ENCODE measurements at places on chromosomes 1 and 21.

GRCh38 chr1:194658090-194658439 is 1471.7 kb upstream of the B3GALT2 start:
- no peak for DNase-seq

GRCh38 chr21:28174006-28174405 is 818.7 kb downstream of the LTN1 start:
- no peak for DNase-seq

GRCh38 chr1:56576880-56577405 is 2.4 kb downstream of the PLPP3 start:
- DNase-seq = peak; percentile 42

GRCh38 chr1:244112636-244113035 is 61.6 kb downstream of the ZBTB18 start:
- peak; percentile 87 for DNase-seq

DNA sequence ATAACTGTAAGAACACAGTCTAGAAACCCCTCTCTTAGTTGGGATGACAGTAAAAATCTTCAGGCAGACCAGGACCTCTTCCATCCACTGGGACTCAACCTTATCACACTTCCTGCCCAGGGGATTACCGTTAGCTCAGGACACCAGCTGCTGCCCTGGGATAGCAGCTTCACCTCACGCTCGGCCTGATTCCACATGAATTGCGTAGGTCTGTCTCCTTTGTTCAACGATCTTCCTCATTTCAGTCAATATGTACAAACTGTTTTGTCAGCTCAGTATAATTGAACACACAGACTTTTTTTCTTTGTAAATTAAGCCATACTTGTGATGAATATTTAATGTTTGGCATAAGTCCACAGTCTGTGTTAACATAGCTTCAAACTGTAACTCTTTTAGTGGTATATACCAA is 290.4 kb downstream of the GRIK1 start:
- no peak for DNase-seq

DNA sequence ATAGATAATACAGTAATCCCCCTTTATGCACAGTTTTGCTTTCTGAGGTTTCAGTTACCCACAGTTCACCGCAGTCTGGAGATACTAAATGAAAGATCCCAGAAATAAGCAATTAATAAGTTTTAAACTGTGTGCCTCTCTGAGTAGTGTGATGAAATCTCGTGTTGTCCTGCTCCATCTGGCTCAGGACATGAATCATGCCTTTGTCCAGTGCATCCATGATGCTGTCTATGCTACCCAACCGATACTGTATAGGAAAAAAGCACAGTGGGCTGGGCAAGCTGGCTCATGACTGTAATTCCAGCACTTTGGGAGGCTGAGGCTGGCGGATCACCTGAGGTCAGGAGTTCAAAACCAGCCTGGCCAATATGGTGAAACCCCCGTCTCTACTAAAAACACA is 85.0 kb upstream of the SLC2A1 start:
- DNase-seq = no peak

- DNase-seq = no peak
Measured at GRCh38 chr1:191984856-191985255, 173.4 kb upstream of the RGS18 start.

DNA sequence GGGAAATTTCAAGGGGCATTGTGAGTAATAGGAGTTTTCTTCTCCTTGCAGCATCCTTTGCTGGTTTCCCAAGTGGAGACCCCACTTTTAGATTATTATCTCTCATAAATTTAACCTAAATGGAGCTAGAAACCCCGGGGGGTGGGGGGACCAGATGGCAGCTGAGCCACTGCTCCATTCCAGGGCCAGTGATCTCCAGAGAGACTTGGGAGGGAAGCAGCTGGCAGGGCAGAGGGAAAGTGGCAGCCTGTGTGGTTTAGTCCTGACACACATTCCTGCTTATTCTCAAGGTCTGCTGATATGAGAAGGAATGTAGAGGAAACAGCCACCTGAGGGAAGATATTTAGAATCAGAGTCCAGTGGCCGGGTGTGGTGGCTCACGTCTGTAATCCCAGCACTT is 16.3 kb downstream of the PCP4L1 start:
- no peak for DNase-seq

GRCh38 chr1:234139966-234140365 is 233.3 kb upstream of the COA6 start:
- peak; percentile 55 for DNase-seq

DNA sequence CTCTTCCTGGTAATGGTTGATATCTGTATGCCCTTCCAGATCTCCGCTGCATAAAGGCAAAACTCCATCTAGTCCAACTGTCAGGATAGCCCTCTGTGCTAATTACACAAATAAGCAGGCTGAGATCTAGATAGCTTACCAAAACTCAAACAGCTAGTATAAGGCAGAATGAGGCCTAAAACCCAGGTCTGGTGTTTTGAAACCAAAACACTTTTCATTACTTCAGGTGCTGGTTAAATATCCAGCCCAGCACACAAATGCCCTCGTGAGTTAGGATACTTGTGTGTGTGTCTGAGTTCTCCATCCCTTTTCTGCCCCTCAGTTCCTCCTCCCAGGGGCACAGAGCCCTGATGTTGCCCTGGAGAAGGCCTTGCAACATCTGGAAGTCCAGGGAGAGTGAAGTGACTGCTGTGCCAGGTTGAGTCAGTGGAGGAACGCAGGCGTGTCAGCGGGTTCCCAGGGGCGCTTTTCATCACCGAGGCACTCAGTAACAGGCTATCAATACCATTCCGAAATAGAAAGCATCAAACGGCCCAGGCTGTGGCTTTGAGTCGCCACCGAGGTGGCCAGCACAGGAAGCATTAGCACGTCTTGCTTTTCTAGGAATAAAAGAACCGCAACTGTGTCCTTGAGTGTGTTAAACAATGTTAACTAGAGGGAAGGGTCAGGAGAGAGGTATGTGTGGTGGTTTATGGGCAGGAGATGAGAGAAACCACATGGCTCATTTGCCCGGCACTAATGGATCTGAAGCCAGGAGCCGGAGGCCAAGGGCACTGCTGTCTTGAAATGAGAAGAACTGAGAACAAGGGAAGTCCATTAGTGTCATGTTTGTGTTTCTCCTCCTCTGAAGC is 90.7 kb upstream of the WLS start:
- DNase-seq = peak; percentile 73

DNA sequence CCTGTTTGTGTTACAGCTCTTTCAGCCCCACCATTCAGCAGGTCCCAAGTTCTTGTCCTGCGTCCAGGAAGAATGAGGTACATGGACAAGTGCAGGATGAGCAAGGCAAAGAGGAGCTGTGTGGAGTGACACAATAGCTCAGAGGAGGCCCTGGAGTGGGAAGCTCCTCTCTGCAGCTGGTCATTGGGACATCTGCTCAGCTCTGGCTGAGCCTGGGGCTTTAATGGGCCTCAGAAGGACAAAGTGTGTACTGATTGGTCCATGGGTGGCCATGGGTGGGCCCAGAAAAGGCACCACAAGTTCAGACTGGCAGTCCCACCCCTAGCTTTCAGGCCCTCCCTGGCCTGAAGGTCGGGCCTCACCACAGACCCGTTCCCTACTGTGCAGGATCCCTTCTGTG is 14.7 kb upstream of the HYI start:
- DNase-seq = no peak

- no peak for DNase-seq
Measured at GRCh38 chr1:89999208-89999607, 4.3 kb downstream of the ZNF326 start.

- no peak for DNase-seq
Measured at GRCh38 chr1:228404107-228404720, 2.4 kb downstream of the TRIM11 start.

DNA sequence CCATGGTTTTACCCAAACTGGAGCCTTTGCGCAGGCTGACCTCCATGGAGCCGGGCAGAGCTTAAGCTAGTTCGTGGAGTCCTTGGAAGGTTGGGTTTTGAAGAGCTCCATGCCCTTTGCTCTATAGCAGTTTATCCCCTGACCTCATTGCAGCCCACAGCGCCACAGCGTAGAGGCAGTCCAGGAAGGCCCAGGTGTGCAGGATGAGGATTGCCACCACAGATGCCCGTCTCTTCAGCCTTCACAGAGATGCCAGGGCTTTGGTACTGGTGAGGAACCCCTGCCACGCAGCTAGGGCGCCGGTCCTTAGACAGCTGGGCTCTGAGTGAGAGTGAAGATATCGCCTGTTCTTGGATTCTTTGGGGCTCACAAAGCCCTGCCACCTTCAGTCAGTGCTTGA is 138.6 kb downstream of the PEX14 start:
- no peak for DNase-seq

GRCh38 chr21:33951276-33952178 is 35.9 kb upstream of the ATP5PO start:
- peak; percentile 31 for DNase-seq

GRCh38 chr1:172002725-172003345 is 161.5 kb downstream of the DNM3 start:
- DNase-seq = peak; percentile 71

DNA sequence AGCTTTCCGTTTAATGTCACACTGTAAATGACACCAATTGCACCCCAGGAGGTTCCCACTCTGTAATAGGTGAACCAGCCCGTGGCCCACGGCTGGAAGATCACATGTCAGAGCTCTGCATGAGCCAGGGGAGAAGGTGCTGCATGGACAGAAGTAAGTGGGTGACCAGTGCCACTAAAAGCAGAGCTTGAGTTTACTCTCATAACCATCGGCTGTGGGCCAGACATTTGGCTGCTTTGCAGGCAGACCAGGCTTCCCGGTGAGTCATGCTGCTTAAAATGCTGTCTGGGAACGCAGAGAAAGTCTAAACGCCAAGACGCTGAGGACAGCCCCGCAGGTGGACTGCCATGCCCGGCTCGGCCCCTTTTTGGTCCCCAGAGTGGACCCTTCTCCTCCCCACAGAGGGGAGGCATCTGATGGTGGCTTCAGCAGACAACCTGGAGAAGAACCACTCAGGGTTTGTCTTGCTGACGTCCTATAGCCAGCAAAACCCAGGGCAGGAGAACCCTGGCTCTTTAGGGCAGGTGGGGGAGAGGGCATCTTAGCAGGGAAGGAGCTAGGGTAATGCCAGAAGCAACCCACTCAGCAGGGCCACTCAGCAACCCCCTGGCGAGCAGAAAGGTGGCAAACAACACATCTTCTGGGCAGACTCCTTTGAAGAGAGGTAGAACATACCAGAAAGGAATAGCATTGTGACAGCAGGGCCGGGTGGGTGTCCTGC is 7.3 kb downstream of the KIAA2013 start:
- peak; percentile 85 for DNase-seq

GRCh38 chr1:206752481-206752880 is 18.1 kb upstream of the IL19 start:
- DNase-seq = no peak

GRCh38 chr1:54099061-54099610 is 45.7 kb downstream of the TCEANC2 start:
- no peak for DNase-seq

- no peak for DNase-seq
Measured at GRCh38 chr1:11499601-11500331, 20.8 kb downstream of the DISP3 start.

DNA sequence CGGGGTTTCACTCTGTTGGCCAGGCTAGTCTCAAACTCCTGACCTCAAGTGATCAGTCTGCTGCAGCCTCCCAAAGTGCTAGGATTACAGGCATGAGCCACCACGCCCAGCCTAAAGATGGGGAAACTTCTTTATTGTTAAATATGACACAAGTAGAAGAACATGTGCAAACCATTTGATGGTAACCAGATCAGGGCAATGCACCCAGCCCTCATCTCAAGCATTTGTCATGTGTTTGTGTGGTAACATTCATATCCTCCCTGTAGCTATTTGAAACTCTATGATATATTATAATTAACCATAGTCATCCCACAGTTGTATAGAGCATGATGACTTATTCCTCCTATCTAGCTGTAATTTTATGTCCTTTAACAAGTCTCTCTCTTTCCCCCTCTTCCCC is 119.5 kb upstream of the TMPRSS2 start:
- DNase-seq = peak; percentile 89

DNA sequence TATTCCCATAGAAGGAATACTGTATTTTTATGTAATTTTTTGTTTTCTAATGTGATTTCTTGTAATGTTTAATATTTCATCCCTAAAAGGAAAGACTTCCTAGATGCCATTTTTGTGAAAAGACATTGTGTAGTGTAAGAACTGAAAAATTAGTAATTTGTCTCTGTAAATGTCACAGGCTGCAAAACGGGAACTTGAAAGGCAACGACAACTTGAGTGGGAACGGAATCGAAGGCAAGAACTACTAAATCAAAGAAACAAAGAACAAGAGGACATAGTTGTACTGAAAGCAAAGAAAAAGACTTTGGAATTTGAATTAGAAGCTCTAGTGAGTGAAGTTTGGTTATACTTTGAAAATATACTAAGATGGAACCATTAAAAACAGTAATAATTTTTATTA is 132.2 kb downstream of the ITSN1 start:
- no peak for DNase-seq

- peak; percentile 88 for DNase-seq
Measured at GRCh38 chr1:245751116-245751515, 596.3 kb downstream of the KIF26B start.

GRCh38 chr1:234705615-234706014 is 95.6 kb upstream of the IRF2BP2 start:
- DNase-seq = no peak

GRCh38 chr1:197272791-197273190 is 4.7 kb downstream of the CRB1 start:
- no peak for DNase-seq

DNA sequence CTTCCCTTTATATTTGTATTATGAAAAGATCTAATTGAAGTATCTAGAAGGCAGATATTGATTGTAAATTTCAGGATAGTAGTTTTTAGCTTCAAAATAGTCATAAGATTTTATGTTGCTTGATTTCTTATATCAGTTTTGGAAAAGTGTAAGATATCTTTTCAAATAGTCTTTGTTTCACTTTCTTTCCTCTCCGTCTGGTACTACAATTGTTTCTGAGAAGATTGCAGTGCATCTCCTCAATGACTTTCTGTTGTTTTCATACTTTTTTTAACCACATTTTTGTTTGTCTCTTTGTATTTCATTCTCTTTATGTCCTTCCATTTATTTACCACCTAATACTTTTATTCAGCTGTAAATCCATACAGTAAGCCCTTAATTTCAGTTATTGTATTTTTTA is 964.6 kb upstream of the B3GALT2 start:
- no peak for DNase-seq

- peak; percentile 58 for DNase-seq
Measured at GRCh38 chr1:201877877-201878401, 10.8 kb upstream of the SHISA4 start.

DNA sequence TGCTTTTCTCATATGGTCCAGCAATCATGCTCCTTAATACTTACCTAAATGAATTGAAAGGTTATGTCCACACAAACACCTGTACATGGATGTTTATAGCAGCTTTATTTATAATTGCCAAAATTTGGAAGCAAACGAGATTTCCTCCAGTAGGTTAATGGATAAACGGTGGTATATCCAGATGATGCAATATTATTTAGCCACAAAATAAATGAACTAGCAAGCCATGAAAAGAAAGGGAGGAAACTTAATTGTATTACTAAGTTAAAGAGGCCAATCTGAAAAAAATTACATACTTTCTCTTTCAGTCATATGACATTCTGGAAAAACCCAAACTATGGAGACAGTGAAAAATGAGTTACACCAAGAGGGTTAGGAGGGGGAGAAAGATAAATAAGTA is 76.3 kb upstream of the LRRC7 start:
- no peak for DNase-seq
